NCI-H524 treated with DMSO at 0.1 percent for 48 hours (cell line): ENCODE measurements at places on chromosomes 4 and X.

DNA sequence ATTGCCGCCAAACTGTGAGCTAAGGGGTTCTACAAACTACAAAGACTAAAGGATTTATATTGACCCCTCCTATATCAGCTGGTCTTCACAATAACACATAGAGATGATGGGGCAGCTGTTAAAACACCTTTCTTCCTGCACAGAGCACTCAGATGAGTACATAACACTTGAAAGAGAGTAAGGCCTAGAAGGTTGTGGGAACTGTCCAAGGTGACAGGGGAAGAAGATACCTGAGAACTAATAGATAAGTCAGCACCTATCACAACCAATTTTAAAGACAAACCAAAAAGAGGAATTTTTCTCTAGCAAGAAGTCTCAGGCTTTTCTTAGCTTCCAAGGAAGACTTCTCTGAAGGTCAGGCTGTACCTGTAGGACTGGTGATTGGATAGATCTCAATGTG lies 19.1 kb upstream of the CXCL6 start:
- DNase-seq, result no peak

DNA sequence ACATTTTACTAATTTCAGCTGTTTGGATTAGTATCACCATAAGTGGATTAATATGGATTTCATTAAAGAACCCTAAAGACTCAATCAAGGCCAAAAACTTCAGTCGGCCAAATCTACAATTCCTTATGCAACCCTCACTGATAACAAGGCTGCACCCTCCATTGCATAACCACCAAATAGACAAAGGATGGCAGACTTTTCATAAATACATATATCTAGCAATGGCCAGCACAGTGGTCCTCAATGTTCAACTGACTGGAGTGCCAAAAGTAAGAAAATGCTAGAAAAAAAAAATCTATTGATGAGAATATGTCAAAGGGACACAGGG lies 46.6 kb downstream of the MID1IP1 start:
- DNase-seq, result no peak

DNA sequence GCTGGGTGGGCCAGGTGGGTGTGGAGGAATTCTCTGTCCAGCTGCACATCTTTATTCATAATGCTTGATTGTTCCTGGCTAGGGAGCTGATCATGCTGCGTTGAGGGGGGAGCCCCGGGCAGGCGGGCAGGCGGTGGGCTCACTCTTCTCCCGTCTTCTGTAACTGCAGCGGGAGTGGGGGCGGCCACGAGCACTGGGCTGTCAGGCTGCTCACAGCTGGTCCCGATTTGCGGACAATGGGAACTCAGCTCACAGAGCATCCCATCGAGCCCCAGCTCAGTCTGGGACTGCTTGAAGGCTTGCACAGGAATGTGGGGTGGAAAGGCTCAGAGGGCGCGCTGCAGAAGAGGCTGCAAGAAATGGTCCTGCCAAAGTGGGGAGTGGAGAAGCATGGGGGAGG lies 63.8 kb downstream of the EFNB1 start:
- DNase-seq, result no peak

DNA sequence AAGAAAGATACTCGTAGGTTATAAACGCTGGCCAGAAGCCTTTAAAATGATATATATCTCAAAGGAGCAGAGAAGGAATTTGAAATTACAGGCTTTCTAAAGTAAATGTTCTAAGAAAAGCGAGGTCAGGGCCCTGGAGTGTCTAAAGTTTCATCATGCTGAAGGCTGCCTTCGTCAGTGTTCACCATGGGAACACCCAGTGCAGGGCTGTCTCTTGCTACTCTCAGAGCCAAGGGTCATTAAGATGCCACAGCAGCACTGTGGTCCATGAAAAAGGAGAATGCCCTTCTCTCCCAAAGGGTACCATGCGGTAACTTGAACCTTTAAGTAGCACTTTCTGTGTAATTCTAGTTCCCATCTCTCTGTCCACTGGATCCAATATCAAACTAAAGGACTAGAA lies 174.5 kb upstream of the NWD2 start:
- no peak for DNase-seq

DNA sequence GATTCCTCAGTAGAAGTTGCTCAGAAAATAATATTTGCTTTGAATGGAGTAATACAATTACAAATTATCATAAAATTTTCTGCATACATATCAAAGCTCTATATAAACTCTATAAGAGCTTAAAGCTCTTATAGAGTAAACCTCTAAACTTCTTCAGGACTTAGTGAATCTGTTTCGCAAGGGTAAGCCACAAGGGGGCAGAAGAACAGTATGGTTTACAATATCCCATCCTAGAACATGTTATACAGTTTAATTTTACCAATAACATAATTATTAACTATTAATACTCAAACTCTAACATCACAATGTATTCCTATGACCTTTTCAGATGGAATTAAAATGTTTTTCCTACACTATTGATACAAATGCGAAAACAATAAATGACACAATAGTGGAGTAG lies 33.8 kb upstream of the SPANXN1 start:
- no peak for DNase-seq

DNA sequence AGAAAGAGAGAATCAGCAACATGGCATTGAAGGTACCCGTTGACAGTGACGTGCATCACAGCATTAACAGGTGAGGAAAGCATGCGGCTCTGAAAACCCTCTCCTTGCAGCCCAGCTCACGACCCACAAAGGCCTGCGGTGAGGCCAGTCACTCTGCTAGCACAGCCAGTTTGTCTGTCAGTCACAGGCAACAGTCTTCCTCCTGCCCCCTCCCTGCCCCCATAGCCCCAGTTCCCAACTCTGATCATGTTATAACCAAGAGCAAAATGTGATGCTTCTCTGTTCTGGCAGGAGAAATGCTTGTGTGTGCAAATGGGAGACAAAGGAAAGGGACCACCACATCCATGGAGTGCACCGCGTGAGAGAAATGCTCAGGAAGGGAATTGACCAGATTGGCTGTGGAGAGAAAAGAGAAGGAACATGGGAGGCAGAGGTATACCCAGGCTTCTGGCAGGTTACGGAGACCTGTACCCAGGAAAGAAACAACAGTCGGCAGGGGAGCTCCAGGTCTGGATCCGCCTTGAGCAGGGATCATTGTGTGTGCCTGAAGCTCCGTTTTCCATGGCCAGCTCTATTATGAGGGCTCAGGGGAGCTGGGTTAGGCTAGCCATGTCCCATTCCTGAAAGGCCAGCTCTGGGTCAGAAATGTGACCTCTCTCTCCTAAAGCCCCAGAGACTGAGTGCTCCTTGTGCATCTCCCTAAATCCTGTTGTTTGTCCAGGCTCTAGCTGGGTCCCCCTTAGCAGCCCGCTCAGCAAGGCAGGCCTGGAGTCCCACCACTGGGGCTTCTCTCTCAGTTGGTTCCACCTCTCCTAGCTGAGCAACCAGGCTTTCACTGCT lies 139.7 kb upstream of the MAMLD1 start:
- DNase-seq, result no peak

DNA sequence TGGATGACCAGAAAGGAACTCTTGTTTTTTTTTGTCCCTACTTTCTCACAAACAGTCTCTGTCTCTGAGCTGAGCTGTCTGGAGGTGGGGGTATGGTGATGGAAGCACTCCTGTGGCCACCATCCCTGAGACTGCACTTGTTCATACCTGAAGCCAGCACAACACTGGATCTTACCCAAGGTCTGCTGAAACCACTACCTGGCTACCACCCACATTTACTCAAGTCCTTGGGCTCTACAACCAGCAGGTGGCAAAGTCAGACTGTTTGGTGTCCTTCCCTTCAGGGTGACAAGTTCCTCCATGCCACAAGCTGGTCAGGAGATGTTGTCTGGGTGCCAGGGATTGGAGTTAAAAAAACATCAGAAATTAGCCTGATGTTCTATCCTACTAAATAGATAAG lies 89.7 kb downstream of the NEXMIF start:
- no peak for DNase-seq

- DNase-seq, result no peak
These were observed 39.2 kb upstream of the UGT2B7 start for GRCh38 chr4:69056921-69057550.

DNA sequence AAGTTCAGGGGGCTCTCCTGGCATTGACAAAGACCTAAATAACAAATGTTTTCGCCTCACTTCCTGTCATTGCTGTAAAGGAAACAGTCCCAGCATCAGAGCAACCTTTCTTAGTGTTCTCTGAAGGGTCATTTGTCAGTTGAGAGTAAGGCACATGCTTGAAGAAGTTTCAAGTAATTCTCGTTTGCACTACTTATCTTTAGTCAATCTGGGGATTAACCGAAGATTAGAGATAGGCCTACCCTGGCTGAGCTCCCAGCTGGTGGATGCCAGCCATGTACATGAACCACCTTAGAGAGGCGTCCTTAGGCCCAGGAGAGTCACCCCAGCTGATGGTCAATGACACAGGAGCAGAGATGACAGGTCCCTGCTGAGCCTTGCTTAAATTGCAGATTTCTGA lies 189.9 kb upstream of the PGRMC2 start:
- DNase-seq, result peak; percentile 29

DNA sequence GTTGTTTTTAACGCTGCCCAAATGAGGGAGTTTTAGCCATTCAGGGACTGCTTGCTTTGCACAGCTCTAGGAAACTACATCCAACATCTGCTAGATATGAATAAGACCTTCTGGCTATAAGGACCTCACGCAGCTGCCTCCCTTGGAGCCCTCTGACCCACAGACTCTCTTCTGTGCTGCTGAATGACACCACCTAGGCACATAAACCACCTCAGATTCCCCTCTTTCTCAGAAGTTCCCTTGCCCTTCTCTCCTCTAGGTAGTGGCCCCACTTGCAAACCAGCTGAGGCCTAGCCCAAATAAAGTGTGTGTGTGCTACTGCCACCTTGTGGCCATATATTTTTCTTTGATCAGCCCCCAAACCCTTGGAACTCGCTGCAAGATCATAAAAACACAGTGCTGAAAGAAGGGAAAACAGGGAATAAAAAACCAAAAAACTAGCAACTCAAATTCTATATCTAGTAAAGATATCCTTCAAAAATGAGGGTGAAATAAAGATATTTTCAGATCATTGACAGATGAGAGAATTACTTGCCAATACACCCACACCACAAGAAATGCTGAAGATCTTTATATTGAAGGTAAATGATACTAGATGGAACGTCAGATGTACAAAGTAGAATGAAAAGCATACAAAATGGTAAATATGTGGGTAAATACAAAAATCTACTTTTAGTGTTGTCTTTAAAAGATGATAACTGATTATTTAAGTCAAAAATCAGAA lies 265.9 kb downstream of the ADAMTS3 start:
- no peak for DNase-seq

- no peak for DNase-seq
These were observed 5.5 kb downstream of the SAT1 start for GRCh38 chrX:23788521-23788920.

DNA sequence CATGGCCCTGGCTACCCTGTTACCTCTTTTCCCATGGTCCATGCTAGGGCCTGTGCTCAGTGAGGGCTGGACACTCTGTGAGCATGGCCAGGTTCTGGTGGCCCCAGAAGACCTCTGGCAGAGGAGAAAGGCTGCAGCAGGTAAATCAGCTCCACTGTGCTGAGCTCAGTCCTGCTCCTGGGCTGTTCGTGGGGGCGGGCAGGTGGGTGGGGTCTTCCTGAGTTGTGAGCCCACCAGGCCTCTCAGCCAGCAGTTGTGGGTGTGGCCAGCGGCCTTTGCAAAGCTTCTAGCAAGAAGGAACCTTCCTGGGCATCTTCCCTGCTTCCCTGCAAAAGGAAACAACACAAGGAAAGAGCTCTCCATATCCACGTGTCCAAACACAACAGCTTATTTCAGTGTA lies 85.3 kb upstream of the STX18 start:
- no peak for DNase-seq

DNA sequence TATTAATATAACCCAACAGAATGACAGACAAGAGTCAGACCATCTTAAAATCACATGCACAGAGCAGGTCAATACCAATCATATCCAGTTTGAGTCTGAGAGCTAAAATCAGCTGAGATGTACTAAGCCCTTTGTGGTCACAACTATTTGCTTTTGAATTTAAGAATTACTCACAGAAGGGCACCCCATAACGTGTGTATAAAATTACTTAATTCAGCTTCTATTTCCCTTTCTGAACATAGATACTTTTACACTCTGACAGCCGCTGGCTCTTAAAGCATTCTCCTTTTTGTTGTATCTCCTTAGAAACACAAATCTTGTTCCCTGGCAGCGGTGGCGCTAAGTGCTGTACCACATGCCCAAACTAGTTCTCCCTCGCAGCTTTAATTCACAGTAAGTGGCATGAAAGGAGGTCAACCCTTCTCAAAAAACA lies 14.8 kb upstream of the PPARGC1A start:
- no peak for DNase-seq

DNA sequence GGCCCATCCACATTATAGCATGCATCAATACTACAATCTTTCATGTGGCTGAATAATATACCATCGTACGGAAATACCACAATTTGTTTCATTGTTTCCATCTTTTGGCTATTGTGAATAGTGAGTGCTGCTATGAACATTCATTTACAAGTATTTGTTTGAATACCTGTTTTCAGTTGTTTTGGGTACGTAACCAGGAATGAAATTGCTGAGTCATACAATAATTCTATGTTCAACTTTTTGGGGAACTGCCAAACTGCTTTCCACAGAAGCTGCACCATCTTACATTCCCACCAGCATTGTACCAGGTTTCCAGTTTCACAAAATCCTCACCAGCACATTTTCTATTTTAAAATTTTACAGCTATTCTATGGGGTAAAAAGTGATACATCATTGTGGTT lies 28.5 kb upstream of the MANBA start:
- DNase-seq, result no peak

GRCh38 chr4:67035501-67035900 lies 509.8 kb downstream of the CENPC start:
- no peak for DNase-seq

- DNase-seq, result no peak
These were observed 181.7 kb upstream of the AGTR2 start for GRCh38 chrX:115988825-115989224.

DNA sequence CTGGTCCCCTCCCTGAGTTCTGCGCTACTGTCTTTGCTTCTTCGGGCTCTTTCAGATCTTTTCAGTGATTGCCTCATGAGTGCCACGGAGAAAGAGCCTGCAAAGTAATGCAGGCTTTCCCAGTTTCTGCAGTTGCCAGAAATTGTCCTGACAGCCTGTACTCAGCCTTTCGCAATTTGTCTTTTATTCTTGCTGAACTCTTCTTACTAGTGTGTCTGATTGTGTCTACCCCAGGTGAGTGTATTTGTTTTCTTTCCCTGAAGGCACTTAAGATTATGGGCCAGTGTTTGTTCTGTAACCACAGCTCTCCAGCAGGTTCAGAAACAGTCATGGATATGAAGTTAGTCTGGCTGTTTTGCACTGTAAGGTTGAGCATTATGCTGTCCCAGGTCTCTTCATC lies 47.1 kb downstream of the FAM193A start:
- no peak for DNase-seq
